Activated CD4-positive, alpha-beta T cell treated with anti-CD3 and anti-CD28 coated beads, Interleukin-2, Interleukin-4, amounts not matched to agents 100 ng/mL and 50 ng/mL, durations not matched to agents 16 hours and 8 hours (primary cell): ENCODE measurements at places on chromosomes 1 and 21.
A peak's percentile ranks its signal among the peaks of the same experiment; 100 is the strongest.

GRCh38 chr1:7642781-7643529 lies 128.1 kb upstream of the VAMP3 start:
- DNase-seq = no peak

GRCh38 chr1:40381268-40382107 lies 8.0 kb downstream of the SMAP2 start:
- DNase-seq = no peak

DNA sequence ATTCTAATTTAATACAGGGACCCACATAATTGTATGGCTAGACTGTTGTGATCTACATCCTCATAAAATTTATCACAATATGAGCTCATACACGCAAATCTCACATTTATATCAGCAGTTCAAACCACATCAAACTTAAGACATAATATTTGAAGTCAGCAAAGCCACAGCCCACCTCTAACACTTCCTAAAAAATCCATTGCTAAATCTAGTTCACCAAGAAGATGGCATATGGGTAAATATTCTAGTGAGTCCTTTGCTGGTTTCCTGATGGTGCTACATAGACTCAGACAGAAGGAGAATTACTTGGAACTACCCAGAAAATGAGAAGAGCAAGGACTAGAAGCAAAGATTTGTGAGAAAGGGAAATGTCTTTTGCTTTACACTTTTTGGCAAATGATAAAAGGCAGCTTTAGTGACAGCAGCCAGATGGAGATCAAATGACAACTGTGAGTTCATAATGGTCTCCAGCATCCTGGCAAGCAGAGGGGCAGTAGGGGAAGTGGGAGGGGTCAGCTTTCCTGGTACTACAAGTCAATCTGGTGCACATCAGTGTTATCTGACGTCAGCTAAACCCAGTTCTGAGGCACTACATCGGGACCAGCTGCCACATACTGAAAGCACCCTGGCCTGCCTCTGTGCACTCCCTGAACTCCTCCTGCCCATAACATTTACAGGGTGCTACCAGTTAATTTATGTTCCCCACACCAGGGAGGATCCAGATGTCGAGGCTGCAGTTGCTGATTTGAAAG lies 10.6 kb upstream of the GADD45A start:
- peak; percentile 48 for DNase-seq

GRCh38 chr1:183129921-183130690 lies 56.0 kb upstream of the LAMC2 start:
- DNase-seq = no peak

GRCh38 chr1:229607370-229607769 lies 18.6 kb downstream of the TAF5L start:
- peak; percentile 28 for DNase-seq

GRCh38 chr1:159854693-159855192 lies 7.7 kb downstream of the VSIG8 start:
- DNase-seq = peak; percentile 67

DNA sequence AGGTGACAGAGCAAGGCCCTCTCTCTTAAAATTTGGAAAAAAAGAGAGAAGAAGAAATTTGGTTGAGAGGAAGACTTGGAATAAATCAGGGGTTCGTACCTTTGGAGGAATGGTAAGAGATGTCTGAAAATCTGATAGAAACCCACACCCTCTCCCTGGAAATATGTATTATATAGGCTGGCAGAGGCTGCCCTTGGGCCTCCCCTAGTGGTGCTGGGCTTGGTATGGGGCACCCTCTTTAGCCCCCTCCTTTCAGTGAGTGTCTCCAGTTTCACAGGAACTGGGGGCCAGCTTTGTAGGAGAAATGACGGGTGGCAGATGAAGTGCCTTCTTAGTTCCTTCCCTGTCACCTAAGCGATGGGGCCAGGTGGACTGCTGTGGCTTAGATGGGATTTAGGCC lies 82.9 kb upstream of the SLC2A1 start:
- DNase-seq = no peak

DNA sequence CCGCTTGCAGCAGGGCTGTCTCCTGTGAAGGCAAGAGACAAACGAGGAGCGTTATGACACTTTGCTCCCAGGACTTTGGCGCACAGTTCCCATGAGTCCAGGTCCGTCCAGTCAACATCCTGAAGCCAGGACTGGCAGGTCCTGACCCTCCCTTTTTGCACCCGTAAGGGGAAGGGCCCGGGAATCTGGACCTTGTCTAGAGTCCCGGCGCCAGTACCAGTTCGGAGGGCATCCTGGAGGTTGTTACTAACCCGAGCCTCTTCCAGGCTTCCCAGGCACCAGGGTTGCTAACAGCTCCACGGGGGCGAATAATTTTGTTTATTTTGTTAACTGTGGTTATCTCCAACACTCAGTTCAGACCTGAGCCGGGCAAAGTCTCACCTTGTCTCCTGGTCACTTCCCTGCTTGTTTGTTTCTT lies 682 bp upstream of the RWDD3 start:
- no peak for DNase-seq

GRCh38 chr21:26153758-26154157 lies 16.8 kb downstream of the APP start:
- DNase-seq = no peak

DNA sequence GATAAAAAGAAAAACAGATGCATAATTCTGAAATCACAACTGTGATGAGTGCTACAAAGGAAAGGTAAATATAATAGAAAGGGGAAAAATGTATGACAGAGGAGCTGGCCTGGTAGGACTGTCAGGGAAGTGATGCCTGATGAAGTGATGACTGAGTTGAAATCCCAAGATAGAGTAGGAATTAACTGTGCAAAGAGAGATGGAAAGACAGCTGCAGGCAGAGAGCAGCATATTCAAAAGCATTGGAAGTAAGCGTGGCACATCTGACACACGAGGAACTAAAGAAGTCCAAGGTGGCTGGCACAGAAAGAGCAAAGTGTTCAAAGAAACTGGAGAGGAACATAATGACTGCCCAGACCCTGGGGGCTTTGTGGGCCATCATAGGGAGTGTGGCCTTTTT lies 121.6 kb upstream of the C1orf105 start:
- DNase-seq = no peak

DNA sequence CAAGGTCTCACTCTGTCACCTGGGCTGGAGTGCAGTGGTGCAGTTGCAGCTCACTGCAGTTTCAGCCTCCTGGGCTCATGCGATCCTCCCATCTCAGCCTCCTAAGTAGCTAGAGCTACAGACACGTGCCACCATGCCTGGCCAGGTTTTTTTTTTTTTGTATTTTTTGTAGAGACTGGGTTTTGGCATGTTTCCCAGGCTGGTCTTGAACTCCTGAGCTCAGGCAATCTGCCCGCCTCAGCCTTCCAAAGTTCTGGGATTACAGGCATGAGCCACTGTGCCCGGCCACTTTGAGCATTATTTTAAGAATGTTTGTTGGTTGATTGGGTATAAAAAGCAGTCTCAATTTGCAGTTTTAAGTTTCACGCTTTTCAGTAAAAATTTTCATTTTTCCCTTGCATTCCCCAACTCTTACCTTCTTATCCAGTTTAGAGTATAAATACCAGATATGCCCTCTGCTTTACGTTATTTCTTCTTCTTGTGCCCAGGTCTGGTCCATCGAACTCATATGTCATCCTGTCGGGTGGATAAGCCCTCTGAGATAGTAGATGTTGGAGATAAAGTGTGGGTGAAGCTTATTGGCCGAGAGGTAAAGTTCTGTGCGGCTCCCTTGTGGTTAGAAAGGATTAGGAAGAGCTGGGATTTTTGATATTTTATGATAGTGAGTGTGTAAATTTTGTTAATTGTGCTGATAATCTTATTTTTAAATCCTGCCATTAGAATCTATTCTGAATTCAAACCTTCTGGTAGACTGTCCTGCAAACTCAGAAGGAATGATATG lies 36.0 kb downstream of the FABP3 start:
- DNase-seq = no peak

DNA sequence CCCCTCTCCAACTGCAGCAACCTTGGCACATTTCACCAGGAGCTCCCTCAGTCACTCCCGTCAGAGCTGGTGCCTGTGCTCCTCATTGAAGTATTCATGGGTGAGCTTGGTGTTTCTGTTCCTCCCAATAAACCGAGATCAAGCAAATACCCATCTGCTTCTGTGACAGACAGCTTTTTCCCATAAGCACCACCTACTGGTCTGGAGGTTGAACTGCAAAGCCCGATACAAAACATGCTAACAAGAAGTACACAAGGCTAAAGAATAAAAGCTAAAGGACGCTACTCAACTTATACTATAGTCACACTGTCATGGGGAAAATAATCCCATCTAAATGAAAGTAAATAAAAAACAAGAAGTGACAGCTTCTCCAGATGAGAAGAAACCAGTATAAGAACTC lies 111.9 kb upstream of the C21orf91 start:
- DNase-seq = peak; percentile 28

DNA sequence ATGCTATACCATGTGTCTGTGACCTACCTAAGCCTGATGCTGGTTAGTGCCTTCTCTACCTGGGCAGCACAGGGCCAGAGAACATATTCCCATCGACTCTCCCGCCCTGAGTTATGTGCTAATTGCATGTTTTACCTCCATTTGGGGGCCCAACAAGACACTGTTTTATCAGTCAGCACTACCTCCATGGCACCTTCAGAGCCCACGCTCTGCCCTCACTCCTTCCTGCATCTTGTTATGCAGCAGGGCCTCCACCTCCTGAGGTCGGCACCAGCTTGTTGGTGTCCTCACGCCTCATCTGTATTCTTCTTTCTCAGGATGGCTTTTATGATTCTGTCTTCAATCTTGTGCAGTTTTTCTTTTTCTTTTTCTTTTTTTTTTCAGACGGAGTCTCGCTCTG lies 11.9 kb downstream of the WNT9A start:
- no peak for DNase-seq

DNA sequence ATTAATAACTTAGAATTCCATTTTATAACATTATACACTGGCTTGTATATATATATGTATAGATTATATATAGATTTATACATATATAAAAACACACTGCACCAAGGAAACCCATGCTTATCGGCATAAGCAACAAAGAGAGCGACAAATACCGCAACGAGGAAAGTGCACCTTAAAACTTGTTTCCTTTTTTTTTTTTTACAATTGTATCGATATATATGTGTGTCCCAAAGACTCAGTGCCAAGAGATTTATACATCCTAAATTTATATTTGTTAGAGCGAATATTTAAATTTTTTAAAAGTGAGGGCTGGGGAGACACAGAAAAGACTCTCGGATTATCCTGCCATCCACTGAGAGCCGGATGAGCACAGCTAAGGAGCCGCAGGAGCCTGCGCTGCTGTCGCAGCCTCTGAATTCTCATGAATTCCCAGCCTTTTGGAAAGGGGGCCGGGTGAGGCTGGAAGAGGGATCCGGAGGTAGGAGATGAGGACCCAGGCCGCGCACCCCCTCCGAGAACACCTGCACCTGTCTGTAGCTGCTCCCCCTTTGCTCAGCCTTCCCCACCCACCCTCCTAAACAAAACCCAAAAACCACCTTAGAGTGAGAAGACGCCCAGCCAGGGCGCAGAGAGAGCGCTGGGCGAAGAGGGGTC lies 5.2 kb downstream of the DMRTA2 start:
- DNase-seq = no peak

- DNase-seq = peak; percentile 36
Measured at GRCh38 chr1:198771563-198772153, 132.8 kb downstream of the PTPRC start.

- no peak for DNase-seq
Measured at GRCh38 chr21:31457675-31458074, 113.6 kb upstream of the TIAM1 start.

GRCh38 chr1:16298653-16299052 lies 53.6 kb downstream of the FBXO42 start:
- no peak for DNase-seq

GRCh38 chr1:154609398-154610380 lies 1.7 kb upstream of the ADAR start:
- peak; percentile 45 for DNase-seq

DNA sequence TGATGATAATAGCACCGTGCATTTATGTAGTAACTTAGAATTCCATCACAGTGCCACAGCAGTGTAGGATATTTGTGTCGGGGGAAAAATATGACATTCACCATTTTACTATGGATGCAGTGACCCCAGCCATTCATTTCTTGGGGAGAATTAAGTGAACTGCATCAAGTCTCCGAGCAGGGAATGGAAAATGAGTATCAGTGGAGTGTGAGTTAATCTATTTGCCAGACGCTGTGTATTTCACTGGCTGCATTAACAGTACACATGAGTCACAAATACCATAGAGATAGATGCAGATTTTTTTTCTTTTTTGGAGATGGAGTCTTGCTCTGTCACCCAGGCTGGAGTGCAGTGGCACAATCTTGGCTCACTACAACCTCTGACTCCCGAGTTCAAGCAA lies 33.8 kb upstream of the SLC45A1 start:
- no peak for DNase-seq

DNA sequence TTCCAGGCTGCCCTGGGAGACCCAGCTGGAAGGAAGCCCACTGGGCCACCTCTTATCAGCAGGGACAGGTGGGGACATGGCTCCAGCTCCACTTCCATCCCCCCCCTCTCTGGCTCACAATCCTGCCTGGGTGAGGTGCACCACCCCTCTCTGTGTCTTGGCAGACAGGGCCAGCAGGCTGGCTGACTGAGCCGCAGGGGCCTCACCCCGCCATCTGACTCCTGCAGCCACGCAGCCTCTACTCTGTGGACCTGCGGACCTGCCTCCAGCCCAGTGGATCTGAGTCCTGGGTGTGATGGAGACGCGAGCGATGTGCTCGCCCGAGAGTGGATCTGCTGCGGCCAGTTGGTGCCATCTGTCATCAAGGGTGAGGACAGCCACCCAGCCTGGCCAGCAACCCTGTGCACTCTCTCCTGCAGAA lies 30.1 kb downstream of the RCC2 start:
- no peak for DNase-seq

GRCh38 chr1:31381394-31382294 lies 8.8 kb upstream of the FABP3 start:
- DNase-seq = no peak

DNA sequence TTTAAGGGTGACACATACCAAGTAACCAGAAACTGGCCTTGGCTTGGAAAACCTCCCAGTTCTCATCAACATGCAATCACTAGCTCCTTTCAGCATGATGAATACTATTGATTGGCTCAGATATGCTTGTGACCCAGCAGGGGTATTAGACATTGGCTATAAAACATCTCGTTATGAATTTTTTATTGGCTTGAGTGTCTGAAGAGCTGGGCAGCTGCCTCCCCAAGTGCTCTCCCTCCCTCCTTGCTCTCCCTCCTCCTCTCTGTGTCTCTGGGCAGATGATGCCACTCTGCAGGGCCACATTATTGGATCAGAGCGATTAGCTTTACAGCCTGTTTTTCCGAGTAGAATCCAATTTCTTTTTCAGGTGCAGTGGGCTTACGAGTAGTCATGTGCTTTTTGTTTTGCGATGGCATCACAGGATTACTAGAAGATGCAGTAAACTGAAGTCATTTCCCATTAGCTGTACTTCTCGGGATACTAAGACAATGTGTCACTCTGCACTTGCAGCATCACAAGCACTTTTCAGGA lies 79.3 kb upstream of the ATF3 start:
- DNase-seq = no peak

- DNase-seq = no peak
Measured at GRCh38 chr1:173418107-173418985, 58.8 kb upstream of the PRDX6 start.

GRCh38 chr1:19424651-19425570 lies 60.4 kb downstream of the CAPZB start:
- DNase-seq = no peak
